Activated naive CD4-positive, alpha-beta T cell (primary cell): ENCODE measurements at places on chromosomes 16 and 17.
A peak's percentile ranks its signal among the peaks of the same experiment; 100 is the strongest.

DNA sequence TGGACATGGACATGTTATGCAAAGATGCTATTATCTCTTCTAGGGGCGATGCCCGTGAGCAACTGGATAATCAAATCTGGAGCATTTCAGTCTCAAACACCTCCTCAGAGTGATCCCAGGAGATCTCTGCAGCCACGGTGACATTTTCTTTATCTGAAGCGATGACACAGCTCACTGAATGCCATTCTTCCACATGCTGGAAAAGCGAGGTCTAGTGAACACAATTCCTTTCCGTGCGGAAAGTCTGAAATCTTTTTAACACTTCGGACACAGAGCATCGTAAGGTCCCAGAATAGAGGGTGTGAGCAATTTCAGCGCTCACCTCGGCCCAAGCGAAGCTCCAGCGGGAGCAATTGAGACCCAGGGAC lies 531 bp upstream of the HASPIN start:
- no peak for DNase-seq

DNA sequence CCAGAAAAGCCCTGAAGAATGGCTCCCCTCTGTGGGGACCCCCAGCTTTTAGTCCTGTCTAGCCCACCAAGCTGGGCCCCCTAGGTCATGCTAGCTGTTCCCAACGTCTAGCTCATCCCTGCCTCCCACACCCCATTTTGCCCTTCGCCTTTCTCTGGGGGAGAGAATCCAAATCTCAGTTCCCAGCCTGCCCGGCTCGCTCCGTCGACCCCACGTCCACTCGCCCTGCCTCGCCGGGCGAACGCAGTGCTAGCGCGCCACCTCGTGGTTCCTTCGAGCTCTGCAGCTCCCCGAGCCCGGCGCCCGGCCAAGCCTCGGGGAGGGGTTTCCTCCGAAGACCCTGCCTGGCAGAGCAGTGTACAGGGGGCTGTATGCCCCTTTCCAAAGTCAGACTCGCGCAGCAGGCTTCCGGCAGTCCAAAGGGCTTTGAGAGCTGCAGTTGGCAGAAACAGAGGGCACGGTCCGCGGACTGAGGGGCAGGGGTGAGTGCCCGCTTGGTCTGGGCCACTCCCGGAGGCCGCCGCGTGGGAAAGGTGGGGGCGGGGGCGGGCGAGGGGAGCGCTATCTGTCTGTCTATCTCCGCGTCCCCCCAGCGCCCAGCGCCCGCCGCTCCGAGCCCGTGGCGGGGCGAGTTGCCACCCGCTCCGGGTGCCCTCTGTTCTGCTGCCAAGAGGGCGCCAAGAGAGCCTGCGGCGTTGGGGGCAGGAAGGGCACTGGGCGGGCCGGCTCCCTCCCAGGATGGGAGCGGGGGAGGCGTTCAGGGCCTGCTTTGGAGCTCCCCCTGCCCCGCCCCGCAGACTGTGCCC lies 1.7 kb upstream of the DLX3 start:
- DNase-seq = peak; percentile 69

DNA sequence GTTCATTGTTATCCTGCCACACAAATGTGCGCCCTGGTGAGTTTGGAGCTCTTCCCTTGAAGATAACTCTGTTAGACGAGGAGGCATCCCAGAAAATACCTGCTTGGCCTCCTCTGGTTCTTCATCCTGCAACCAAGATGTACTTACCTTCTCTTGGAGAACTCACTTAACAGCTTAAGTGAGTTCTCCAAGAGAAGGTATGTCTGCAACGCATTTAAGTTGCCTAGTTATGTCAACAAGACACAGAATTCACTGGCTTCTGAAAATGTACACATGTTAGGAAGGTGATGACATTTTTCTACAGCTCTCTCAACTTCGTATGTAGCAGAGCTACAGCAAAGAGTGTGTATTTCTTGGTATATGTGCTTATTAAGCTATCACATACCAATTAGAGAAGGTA lies 78.6 kb upstream of the NOG start:
- no peak for DNase-seq

- DNase-seq = no peak
Measured at GRCh38 chr17:57165754-57166153, 80.7 kb downstream of the AKAP1 start.

DNA sequence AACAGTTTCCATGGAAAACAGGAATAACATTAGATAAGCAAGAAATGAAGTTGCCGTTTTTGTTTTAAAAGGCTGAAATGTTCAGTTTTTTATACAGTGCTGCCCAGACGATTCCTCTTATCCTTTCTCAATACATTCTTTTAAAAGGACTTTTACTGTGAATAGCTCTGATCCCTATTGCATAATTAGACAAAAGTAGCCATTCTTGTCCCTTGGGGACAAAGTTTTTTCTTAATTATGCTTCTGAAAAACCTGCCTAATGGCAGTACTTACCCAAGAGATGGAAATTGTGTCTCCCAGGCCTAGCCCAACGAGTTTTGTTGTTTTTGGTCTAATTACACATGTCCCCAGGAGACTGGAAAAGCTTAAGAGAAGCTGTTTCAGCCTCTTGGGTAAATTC lies 27.6 kb downstream of the NXPH3 start:
- no peak for DNase-seq

DNA sequence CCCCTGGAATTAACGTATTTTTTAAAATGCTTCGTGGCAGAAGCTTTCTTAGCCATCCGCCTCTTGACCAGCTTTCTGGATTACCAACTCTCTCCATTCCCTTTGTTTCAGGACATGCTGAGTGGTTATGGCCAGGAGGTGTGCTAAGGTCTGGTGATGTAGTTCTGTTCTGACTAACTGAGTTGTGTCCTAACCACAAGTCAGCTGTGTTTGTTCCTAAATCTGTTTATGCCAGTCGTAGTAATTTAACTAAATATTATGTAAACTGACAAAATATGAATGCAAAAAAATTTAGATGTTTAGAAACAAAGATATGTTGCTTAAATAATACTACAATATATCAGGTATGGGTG lies 61.6 kb downstream of the MRTFB start:
- no peak for DNase-seq

DNA sequence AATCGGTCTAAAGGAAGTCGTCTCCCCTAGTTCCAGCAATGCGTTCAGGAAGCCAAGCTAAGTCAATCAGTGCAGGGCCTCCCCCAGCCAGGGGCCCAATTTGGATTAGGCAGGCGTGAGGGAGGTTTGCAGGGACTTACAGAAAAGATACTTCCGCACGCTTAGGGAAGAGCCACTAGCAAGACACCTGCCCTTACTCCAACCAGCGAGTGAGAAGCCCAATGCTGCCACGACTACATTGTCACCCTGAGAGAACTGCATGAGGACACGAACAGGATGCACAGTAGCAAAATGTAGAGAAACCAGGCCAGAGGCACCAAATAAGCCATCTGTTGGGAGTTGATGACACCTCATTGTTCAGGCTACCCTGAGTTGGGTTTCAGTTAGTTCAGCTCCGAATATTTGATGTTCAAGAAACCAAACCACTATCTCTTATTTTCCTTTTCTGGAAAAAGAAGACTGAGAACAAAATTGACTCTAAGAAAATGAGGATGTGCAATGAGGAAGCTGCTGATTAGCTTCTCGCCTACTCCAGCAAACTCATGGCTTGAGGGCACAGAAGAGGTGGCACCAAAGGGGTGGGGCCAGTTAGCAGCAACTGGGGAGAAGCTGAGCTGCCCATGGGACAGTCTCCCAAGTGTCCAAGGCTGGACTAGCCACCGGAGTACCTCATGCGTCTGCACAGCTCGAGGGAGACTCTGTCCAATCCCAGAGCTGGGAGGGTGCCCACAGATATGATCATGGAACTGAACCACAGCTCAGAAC lies 29.3 kb downstream of the TK2 start:
- DNase-seq = no peak

GRCh38 chr16:19344224-19344801 lies 58.8 kb downstream of the CLEC19A start:
- DNase-seq = no peak

GRCh38 chr17:40362696-40363110 lies 1.8 kb downstream of the GJD3 start:
- peak; percentile 76 for DNase-seq

DNA sequence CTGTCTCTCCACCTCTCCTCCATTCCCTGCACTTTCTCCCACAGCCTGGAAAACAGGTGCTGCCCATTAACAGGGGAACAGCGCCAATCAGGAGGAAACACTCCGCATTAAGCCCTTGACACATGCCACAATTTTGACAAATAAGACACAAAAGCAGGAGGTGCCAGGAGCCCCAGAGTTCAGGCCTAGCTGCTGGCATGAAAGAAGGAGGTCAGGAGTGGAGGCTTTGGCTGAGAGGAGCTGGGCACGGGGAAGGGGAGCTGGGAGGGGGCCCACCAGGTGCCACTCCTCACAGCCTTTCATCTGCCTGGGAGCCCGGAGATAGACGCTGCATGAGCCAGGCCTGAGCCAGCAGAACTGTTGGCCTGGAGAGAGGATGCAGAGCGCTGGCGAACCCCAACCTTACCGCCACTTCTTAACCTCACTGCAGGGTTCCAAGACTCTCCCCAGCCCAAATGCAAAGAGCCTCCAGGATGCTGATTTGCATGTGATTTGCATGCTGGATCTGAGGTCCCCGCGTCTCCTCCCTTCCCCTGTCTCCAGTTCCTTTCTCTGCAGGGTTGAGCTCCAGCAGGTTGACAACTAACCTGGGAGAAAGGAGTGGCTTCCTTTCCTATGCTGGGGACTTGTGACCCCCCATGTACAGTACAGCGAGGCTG lies 139.8 kb upstream of the SDK2 start:
- DNase-seq = no peak

DNA sequence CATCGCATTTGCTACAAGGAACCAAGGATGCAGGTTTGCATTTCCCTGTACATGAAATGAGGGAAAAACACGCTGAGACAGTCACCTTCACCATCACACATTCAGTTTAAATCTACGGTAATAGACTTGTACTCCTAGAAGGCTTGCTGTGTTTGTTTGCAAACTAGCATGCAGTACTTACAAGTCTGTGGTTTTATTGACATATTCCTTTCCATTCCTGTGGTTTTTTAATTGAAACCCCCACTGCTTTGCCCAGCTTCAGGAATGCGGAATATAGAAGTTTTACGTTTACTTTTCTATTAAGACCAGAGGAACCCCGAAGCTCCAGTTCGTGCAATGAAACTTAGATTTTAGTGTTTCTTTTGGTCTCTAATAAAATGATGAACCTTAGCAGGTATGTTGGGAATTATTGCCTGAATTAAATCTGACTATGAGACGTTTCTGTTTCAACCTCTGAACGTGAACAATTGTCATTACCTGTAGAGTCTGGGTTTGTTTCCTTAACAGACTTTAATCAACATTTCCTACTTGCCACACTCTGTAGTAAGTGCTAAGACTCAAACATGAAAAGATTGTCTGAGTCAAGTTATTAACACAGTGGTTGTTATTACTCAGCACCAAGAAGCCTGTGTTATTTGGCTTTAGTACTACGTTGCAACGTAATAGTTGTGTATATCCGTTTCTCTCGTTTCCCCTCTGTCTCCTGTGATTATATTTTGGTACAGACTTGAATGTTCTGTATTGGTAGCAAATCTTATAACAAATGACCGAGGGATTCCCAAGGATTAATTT lies 793.3 kb upstream of the GOT2 start:
- DNase-seq = no peak

GRCh38 chr17:58615768-58616659 lies 75.8 kb downstream of the TEX14 start:
- no peak for DNase-seq

GRCh38 chr16:50781518-50781917 lies 39.6 kb downstream of the CYLD start:
- DNase-seq = no peak

- DNase-seq = no peak
Measured at GRCh38 chr17:55200904-55201303, 63.9 kb upstream of the HLF start.

- DNase-seq = no peak
Measured at GRCh38 chr17:82050761-82051641, 610 bp downstream of the RFNG start.

- peak; percentile 29 for DNase-seq
Measured at GRCh38 chr17:83079352-83079747, at the start of gene METRNL. TSS of gene METRNL (plus strand) at chr17:83079609. CDS start at chr17:83079816, 207 bp downstream.

- DNase-seq = no peak
Measured at GRCh38 chr17:62876063-62876462, 67.9 kb upstream of the MARCHF10 start.

GRCh38 chr16:15866451-15866850 lies 9.6 kb upstream of the MYH11 start:
- no peak for DNase-seq

- no peak for DNase-seq
Measured at GRCh38 chr17:41163828-41164227, 3.3 kb upstream of the KRTAP4-4 start.

DNA sequence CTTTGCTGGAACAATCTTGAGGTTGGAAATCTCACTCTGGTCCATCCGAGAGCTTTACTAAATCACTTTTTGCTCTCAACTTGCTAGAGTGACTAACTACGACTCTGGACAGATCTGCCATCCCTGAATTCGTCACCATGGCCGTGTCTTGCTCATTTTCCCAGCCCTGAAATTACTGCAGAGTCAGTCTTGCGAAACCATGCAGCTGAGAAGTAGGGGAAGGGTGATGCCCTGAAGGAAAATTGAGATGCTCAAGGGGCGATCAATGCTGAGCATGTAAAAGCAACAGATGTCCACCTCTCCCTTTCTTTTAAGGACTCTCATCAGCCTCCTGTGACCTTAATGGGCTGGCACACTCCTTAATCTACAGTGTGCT lies 18.8 kb downstream of the PCTP start:
- DNase-seq = no peak

GRCh38 chr17:75888484-75888883 lies 8.3 kb downstream of the TRIM65 start:
- DNase-seq = no peak

- no peak for DNase-seq
Measured at GRCh38 chr16:3874794-3875692, 5.5 kb downstream of the CREBBP start.

GRCh38 chr17:75668489-75668888 lies 1.4 kb downstream of the SAP30BP start:
- DNase-seq = no peak

DNA sequence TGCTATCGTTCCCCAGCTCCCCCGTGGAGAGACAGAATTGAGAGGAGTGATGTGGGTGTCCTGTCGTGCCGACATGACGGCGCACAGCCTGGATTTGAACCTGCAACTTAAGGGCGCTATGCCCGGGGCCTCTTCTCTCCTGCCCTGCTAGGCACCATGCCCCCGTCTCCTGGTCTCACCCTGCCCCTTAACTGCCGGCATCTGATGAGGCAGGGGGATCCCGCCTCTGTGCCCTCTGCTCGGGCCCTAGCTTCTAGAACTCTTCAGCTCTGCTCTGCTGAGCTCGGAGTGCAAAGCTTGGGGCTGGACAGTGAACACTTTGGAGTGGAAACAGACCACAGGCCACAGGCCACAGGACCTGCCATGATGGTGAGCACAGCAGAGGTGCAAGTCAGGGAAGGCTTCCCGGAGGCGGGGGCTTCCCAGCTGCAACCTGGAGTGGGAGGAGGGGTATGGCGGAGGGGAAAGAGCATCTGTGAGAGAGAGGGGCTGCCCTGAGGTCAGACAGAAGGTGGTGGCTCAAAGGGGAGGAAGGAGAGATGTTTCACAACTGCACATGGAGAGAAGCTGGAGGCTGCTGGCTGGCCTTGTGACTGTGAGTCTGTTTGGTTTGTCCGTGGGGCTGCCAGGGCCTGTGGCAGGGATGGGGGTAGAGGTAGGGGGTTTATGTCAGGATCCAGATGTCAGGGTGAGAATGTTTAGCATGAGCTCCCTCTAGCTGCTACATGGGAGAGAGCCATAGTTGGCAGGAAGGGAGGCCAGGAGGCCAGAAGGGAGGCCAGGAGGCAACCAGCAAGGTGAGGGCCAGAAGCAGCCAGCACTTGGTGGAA lies 107.8 kb downstream of the CRLF3 start:
- no peak for DNase-seq

GRCh38 chr16:83980794-83981193 lies 12.8 kb downstream of the NECAB2 start:
- DNase-seq = no peak

- no peak for DNase-seq
Measured at GRCh38 chr16:87012954-87013938, 303.9 kb downstream of the C16orf95 start.
